ENCODE measurements at places on chromosomes 4 and X.

GRCh38 chr4:116064331-116064730 lies 950.9 kb upstream of the NDST4 start:
- no peak for DNase-seq

- DNase-seq: no peak
These were observed 106.4 kb downstream of the PHKA2 start for GRCh38 chrX:18877469-18877868.

DNA sequence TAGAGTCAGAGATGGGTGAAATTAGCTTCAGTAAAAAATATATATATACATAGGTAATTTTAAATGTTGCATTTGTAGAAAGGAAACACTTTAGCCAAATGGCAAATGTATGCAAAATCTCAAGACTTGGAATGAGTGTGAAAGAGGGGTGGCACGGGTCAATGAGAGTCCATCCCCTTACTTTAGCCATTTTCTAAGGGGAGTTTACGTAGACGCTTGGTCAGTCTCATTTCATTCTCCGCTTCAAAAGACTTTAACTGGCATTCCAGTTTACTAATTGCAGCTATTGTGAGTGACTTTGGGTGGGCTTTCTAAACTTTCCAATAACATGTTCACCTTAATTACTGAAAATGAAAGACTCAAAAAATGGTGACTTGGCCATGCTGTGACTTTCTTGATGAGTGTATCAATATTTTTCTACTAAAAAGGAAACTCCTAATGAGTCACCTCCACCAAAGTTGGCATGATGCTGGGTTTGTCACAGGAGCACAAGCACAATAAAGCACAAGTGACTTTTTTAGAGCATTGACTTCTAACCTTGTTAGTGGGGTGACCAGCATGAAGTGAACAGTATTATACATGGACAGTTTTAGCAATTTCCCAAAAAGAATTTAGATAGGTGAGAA lies 356.0 kb upstream of the RASGEF1B start:
- DNase-seq: no peak

- DNase-seq: no peak
These were observed 66.7 kb downstream of the COQ2 start for GRCh38 chr4:83217721-83218522.

- no peak for DNase-seq
These were observed 54.5 kb downstream of the MID2 start for GRCh38 chrX:107880054-107880610.

DNA sequence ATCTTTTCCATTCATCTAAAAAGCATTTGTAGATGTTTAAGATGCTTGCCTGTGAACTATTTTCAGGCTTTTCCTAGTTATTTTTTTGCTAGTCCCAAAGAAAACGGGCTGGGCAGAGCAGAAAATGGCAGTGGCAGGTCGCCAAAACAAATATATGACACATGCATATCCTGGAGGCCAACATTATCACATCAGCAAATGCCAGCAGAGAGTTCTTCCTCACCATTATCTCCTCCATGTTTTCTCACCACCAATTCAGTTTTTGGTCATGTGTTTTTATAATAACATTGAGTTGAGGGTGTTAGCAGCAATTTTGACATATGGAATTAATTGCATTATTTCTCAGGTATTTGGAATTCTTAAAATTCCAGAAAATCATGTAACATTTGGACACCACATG lies 97.9 kb upstream of the EOLA2 start:
- no peak for DNase-seq

- DNase-seq: no peak
These were observed 667.4 kb upstream of the NDST4 start for GRCh38 chr4:115780835-115781234.

DNA sequence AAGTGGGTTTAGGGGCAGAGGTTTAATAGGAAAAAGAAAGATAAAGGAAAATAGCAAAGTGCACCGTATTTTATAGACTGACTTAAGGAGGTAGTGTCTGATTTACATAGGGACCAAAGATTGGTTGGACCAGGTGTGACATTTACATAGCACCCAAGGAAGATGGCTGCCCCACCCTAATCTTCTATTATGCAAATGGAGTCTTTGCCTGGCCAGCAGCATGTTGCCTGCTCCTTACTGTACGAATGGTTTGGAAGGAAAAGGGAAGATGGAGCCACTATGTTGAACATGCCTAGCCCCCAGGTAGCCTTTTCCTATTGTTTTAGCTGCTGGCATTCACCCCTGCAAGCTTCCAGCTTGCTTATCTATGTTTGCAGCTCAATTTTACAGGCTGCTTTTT lies 146.2 kb upstream of the PDE5A start:
- DNase-seq: no peak

DNA sequence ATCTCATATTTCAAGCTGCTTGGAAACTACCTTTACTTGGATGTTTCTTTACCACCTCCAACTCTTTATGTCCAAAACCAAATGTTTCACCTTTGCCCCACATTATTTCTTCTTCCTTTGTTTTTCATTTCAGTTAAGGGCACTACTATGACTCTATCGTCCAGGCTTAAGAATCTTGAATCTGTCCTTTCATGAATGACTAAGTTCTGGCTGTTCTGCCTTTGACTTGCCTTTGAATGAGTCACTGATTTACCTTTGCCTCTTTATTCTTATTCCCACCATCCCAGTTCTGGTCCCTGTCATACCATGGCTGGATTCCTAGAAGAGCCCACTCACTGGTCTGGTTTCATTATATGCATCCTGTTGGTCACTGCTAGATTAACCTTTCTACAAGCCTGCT lies 30.6 kb upstream of the PLAC1 start:
- DNase-seq: no peak

DNA sequence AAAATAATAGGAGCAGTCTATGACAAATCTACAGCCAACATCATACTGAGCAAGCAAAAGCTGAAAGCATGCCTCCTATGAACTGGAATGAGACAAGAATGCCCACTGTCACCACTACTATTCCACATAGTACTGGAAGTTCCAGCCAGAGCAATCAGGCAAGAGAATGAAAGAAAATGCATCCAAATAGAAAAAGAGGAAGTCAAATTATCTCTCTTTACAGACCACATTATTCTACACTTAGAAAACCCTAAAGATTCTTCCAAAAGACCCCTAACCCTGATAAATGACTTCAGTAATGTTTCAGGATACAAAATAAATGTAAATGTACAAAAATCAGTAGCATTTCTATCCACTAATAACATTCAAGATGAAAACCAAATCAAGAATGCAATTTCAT lies 249.0 kb downstream of the STK32B start:
- no peak for DNase-seq

DNA sequence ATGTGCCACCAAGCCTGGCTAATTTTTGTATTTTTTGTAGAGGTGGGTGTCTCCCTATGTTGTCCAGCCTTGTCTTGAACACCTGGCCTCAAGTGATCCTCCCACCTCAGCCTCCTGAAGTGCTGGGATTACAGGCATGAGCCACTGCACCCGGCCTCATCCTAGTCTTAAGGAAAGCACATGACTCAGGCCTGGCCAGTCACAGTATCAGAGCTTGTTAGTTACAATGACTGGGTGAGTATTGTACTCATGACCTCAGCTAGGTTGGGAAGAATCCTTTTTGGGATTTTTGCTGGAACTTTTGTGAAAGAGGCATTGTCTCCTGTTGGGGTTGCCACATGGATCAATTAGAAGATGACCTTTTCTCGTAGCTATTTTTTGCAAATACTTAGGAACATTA lies 292.8 kb downstream of the RAPGEF2 start:
- no peak for DNase-seq

DNA sequence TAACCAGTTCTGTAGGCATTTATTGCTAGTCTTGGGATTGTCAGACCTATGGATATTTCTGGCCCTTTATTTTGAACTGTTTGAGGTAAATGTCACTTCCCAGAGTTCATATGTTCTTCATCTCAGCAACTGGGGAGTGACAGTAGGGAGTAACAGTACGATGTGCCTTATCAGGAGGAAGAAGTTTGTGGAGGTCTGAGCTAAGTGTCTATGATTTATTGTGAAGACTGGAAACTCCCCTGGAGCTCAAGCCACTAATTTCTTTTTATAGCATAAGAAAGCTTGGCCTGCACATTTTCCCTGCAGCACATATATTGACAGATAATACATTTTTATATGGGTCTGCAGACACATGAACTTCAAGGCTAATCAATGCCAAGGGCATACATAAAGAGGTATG lies 383.8 kb downstream of the GRXCR1 start:
- DNase-seq: no peak

- DNase-seq: no peak
These were observed 83.1 kb downstream of the PRDM5 start for GRCh38 chr4:120839334-120839973.

DNA sequence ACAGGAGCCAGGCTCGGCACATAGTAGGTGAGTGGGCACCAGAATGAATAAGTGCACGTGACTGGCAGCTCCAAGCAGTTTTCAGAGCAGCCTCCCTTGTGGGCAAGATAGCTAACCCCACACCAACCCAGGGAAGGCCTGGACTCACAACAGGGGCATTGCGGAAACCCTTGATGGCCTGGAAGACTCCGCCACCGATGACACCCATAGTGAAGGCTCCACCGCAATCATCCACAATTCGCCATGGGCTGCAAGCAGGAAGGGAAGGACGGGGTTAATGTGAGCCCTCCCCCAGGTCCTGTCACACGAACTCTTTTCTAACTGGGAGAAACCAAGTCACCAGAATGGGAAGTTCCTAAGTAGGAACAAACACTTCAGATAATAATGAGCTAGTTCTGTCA lies 957 bp downstream of the TIMM17B start:
- DNase-seq: no peak

- no peak for DNase-seq
These were observed 43.1 kb downstream of the MAB21L2 start for GRCh38 chr4:150625033-150625432.

DNA sequence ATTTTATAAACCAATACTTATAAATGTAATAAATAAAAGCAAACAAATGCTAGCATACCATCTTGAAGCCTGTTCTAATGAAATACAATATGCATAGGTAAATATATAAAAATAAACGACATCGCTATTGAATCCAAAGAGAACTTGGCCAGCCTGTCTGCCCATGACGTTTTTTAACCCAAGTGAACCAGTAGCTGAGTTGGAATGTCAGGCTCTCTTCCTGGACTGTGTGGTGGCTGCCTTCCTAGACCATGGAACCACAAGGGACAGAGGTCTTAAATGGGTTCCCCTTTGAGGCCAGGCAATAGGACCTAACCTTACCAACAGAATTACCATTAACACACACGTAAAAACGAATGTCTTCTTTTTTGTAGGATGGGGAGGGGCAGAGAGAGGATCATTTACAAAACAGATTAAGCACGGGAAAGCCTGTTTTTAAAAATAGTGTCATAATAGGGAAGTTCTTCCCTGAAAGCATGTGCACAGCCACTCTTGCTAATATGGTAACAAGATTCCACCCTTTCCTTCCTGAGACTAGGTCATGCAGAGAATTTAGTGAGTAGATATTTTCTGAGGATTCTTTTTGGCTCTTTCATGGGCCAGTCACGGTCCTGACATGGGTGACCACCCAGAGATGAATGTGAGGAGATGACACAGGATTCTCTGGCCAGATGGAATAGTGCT lies 69.4 kb upstream of the ACSL1 start:
- DNase-seq: no peak

GRCh38 chrX:15209096-15209495 lies 60.8 kb downstream of the ASB9 start:
- DNase-seq: no peak

DNA sequence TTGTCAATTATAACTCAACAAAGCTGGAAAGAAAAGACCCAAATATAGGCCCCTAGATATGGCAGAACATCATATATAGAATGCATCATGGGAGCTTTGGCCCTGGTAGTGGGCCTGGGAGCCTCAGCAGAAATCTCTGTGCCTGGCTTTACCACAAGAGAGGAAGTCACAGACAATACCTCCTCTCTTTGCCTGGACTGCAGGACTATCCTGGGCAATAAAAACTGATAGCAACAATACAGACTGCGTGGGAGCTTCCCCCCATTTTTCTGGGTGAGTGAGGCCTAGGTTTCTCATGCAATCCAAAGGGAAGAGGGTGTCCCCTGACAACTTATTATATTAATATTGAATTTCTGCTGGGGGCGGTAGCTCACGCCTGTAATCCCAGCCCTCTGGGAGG lies 64.0 kb upstream of the NFKB1 start:
- DNase-seq: no peak

DNA sequence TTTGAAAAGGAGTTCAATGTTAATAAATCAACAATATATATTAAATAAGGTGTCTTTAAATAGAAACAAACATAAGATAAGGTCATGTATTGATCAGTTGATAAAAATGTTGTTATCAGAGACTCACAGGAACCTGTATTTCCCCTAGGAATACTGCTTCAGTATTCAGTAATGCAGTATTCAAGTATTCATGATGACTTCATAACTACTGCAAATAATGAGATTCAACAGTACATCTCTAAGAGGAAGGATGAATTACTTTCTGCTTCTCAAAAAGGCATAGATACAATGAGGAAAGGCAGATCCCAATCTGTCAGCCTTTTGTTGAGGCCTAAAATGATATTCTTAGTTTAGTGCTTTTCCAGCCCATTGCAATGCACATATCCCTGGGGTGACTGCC lies 73.7 kb downstream of the MAGEB17 start:
- no peak for DNase-seq

DNA sequence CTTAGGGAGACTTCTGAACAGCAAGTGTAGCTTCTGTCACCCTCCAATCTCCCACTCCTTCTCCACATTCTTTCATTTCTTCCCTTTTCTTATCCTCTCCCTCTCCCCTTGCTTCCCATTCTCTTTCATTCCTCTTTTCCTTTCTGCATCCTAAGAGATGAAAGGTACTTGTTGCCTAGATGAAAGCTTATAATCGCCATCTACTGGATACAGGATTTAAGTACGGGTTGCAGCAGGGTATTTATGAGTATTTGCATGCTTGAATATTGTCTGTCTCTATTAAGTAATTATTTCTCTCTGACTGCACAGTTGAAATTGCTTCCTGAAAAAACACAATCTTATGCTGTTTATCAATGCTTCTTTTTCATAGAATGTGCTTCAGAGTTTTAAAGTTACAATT lies 174.0 kb upstream of the TENT5D start:
- no peak for DNase-seq
